ENCODE measurements at places on chromosomes 2 and 18.

DNA sequence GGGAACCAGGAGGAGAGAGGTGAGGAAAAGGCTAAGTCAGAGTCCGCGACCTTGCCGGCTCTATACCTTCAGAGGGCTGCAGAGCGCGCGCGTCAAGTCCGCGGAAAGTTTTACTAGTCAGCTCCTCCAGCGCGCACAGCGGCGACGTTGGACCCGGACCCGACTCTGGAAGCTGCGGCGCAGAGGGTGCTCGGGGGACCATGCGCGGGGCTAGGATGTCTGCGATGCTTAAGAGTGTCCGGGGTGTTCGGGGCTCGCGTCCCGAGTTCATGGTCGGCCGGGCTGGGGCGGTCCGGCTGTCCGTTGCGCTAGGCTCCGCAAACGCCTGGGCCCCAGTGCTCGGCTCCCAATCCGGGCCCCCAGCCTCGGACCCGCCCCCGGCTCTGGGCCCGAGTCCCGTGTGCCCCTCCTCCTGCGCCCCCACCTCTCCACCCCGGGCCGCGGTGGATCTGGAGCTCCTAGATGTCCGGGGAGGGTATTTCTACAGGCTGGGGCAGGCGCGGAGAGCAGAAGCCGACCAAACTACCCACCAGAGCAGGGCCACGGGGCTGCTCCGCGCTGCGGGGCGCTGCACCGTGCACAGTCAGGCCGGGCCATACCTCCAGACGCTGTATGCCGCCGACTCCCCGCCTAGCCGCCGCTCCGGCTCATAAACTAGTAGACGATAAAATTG lies at the start of gene LBX2:
LBX2 (minus strand) TSS at position 337 of the 673 bp plus-strand sequence; CDS start at position 271, 66 bp downstream.
- DNase-seq, result no peak

GRCh38 chr2:181776336-181776735 lies 96.0 kb upstream of the NEUROD1 start:
- DNase-seq, result no peak

GRCh38 chr2:139099721-139100120 lies 319.5 kb upstream of the NXPH2 start:
- no peak for DNase-seq

DNA sequence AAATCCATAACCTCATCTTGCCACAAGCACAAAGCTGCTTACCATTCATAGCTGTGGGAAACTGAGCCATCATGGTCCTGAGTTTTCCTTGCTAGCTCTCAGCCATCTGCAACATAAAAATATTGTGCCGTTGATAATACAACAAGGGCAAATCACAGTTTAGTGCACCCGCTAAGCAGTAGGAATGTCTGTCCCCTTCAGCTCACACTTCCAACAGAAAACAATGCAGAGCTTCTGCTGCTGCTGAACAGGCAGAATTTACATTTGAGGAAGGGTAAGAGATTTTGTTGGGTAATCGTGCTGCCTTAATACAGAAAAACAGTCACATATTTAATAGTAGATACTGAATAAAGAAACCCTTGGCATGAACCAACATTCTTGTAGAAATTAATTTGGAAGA lies 32.3 kb downstream of the ITSN2 start:
- DNase-seq, result no peak

GRCh38 chr18:32060026-32060425 lies 31.6 kb upstream of the RNF138 start:
- no peak for DNase-seq

GRCh38 chr2:109120166-109120565 lies 8.8 kb upstream of the SH3RF3 start:
- no peak for DNase-seq

GRCh38 chr2:109201465-109202327 lies 72.7 kb downstream of the SH3RF3 start:
- no peak for DNase-seq

DNA sequence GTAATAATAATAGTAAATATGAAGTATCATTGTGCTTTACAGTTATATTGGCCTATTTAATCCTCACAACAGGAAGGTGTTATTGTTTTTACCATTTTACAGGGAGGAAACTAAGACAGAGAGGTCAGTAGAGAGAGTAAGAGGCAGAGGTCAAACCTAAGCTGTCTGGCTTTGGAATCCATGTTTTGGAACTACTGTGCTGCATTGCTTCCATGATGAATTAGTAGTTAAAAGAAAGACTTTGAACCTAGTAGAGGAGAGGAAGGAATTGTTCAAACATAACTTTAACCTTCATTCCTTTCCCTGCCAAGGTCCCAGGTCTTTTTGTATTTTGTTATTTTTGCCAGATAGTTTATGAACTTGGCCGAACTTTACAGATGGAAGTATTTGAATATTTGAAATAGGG lies 80.9 kb downstream of the PHLPP1 start:
- DNase-seq, result no peak
